ENCODE measurements at places on chromosomes 5 and 9.

DNA sequence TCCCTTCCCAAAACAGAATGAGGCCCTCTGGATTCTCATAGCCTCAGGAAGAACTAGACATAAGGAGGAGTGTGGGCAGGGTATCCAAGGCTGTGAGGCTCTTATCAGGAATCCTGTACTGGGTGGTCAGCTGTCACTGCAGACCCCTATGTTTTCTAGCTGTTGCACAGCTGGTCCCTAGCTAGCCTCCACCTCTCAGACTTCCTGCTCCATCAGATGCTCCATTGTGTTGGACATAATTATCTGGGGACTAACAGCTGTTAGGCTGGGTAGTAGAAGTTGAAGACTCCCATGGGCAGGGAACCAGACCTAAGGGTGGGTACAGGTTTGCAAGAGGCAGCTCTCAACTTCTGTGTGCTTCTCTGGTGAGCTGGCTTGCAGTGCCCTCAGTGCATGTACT lies 18.4 kb downstream of the FAM219A start:
- no peak for DNase-seq

GRCh38 chr5:93307557-93307956 lies 273.5 kb downstream of the NR2F1-AS1 start:
- DNase-seq, result no peak

DNA sequence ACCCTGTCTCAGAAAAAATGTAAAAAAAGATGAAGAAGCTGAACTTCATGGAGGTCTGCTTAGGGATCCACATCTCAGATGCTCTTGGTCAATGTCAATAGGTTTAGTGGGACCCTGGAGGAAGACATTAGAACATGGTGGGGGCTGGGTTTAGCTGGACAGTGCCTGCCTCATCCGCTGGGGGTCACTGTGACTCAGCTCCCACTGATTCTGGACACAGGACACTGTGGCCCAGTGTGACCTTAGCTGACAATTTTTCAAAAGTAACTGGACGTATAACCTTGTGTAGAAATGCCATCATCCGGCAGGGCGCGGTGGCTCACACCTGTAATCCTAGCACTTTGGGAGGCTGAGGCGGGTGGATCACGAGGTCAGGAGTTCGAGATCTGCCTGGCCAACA lies 7.3 kb upstream of the HNRNPAB start:
- DNase-seq, result no peak

DNA sequence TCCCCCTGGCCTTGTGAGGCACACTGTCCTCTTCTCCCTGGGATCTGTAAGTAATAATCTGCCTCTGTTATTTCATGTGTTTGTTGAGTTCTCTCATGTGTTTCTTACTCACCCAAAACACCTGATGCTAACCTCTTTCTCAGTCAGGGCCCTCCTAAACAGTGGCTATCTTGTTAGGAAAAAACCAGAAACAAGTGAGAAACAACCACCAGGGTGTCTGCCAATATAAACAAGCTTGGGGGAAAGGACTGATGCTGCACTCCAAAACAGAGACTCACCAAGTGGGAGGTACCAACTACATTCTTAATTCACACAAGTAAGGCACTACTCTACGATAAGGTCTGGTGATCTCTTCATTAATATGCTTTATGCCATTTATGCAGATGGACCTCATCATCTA lies 564.4 kb downstream of the SEMA5A start:
- DNase-seq, result no peak

- no peak for DNase-seq
These were observed 144.7 kb upstream of the RAD23B start for GRCh38 chr9:107138261-107138992.

- DNase-seq, result no peak
These were observed 2.6 kb downstream of the RNF44 start for GRCh38 chr5:176534640-176535039.

- DNase-seq, result peak; percentile 15
These were observed 1.3 kb downstream of the ZNF131 start for GRCh38 chr5:43121913-43122484.

DNA sequence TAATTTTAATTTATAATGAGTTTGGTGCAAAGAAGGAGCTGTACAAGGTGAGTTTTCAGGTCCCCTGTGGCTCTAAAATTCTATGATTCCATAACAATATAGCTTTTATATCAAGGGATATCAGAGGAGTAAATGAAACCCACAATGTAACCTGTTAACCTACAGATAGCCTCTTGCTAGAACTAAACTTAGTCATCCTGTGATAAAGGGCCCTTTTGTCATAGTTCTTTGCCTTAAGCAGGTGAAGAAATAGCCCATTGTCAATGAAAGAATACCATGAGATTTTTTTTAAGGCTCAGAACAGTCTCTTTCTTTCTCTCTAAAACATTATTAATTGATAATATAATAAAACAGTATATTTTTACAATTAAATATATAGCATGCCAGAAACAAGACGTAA lies 127.8 kb downstream of the NFIB start:
- no peak for DNase-seq

All from right renal pelvis (tissue), 4 donors.